Stimulated activated CD8-positive, alpha-beta memory T cell treated with anti-CD3 and anti-CD28 coated beads, Interleukin-7, amount 100 ng/mL, for 24 hours (primary cell): ENCODE measurements at places on chromosomes 7 and 10.

DNA sequence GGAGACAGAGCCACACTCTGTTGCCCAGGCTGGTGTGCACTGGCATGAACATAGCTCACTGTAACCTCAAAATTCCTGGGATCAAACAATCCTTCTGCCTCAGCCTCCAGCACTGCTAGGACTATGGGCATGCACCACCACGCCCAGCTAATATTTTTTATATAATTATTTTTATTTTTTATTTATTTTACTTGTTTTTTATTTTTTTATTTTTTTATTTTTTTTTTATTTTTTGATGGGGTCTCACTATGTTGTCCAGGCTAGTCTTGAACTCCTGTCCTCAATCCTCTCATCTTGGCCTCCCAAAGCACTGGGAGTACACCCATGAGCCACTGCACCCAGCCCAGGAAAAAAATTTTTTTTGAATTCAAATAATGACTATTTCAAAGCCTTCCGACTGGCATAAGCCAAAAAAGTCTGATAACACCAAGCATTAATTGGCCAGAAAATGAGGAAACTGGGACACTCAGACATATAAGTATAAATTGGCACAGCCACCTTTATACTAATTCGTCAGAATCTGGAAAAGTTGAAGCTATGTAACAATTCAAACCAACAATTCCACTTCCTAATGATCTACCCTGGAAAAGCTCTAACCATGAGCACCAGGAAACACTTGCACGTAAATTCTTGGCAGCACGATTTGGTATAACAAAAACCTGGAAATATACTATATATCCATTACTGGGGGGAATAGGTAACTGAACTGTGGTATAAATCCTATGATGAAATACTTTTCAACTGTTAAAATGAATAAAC, 6.3 kb downstream of the ZC3HAV1 start:
- no peak for DNase-seq

DNA sequence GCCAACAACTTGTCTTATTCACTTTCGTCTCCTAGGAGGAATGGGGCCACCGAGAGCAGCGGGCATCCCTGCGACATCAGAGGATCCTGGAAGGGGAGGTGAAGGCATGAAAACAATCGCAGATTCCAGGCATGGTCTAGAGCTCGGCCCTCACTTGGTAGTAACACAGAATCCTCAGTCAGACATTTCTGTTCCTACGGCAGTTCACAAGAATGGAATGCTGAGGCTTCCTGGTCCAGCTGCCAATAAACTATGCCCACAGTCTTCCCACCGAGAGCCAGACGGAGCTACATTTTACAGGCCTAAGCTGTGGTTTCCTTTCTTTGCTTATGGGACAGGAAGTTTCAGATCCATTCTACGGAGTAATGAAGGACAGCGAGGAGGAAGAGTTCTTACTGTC, 75.8 kb downstream of the OR13A1 start:
- no peak for DNase-seq

GRCh38 chr10:63383141-63383540, 82.6 kb downstream of the JMJD1C start:
- DNase-seq = no peak

DNA sequence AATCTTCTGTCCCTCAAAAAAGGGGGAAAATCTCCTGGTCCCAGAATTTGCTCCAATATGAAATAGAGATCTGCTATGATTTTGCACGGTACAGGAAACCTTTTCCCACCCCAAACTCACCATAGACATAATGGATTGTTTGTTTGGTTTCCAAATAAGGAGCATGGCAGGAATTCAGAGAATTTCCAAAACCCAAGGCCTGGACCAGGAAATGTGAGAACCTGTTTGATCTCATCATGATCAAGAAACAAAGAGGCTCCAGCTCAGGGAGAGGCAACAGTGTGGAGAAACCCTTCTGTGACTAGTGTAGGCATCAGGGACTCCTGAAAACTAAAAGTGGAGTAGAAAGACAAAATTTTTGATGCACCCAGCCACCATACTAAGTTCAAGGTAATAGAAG, 1548.1 kb upstream of the LRRTM3 start:
- DNase-seq = no peak

- no peak for DNase-seq
Observed at GRCh38 chr10:16712883-16713282, 104.3 kb downstream of the RSU1 start.

- no peak for DNase-seq
Observed at GRCh38 chr7:44074349-44074695, 8.0 kb downstream of the POLM start.

GRCh38 chr7:13032084-13032483, 344.7 kb downstream of the ARL4A start:
- DNase-seq = no peak

DNA sequence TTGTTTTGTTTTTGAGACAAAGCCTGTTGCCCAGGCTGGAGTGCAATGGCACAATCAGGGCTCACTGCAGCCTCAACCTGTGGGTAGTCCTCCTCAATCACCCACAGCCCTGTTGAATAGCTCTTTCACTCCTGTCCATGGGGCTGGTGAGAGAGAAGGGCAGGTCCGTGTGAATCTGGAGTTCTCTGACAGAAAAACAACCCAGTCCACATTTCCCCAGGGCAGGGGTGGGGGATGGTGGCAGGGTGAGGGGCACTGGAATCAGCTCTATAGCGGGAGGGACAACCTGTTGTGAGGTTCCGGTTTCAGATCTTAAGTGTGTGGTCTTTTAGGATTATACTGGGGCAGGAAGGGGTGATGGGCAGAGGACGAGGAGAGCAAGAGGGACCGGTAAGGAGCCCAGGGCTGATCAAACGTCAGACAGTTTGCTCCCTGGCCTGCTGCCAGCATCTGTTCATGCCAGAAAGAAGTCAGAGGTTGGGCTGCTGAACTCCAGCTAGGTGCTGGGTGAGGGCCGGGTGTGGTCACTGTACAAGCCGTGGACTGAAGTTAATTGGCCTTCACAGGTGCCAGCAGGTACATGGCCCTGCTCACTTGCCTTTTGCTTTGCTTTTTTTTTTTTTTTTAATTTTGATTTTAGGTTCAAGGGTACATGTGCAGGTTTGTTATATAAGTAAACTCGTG, 33.2 kb upstream of the MKRN1 start:
- DNase-seq = no peak

GRCh38 chr7:20513341-20513740, 102.1 kb upstream of the ABCB5 start:
- DNase-seq = no peak

DNA sequence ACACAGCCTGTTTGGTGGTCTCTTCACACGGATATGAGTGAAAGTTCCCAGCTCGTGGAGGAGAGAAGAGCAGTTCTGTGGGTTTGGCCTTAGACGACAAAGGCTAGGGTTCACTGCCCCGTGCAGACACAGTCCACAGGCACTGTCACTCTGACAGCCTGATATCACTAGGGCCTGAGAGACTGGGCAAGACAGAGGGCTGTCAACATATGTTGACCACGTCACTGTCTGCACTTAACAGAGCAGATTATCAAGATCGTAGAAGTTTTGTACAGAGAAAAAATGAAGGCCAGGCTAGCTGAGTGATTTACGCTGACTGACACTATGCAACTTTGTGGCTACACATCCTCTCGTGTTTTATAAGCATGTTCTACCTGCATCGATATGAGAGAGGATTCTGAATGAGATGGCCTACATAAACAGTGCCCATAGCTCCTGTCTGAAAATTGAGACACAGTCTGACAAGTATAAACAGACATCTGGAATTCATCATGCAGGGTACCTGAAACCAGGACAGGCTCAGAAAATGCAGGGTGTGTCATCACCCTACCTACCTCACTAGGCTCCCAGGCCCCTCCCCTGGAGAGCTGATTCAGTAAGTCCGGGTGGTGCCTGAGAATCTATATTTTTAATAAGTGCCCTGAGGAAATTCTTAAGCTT, 120.0 kb downstream of the SGMS1 start:
- no peak for DNase-seq

DNA sequence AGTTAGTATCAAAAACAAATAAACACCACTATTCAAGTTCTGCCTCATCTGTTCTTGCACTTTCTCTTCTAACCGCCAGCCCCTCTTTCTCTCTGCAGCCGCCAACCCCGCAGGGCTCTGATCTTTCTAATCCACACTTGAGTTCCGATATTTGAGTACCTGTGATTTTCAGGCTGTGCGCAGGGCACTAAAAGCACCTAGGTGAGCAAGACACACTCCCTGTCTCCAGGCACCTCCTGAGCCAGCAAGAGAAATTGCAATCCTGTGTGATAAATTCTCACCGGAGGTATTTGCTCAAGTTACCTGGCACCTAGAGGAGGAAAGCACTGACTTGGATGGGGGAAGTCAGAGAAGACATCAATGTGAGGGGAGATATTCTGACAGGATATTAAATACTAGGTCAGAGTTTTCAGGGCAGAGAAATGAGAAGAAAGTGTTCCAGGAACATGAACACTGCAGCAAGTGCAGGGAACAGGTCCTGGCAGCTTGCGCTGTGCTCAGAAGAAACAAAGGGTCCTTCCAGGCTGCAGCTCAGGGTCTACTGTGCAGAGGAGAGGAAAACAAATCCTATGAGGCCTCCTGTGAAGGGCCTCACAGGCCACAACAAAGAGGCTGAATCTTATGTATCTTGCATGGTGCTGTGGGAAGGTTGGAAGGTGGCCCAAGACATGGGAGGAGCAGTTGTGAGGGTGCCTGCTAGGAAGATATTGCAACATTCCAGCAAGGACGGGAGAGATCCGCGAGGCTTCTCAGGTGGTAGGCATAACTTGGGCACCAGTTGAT, 568.7 kb upstream of the MGMT start:
- DNase-seq = no peak

GRCh38 chr10:89785095-89785494, 83.7 kb downstream of the KIF20B start:
- DNase-seq = no peak

GRCh38 chr7:157474685-157475084, 137.9 kb downstream of the DNAJB6 start:
- DNase-seq = no peak

GRCh38 chr10:66627156-66627555, 298.7 kb upstream of the LRRTM3 start:
- DNase-seq = no peak

DNA sequence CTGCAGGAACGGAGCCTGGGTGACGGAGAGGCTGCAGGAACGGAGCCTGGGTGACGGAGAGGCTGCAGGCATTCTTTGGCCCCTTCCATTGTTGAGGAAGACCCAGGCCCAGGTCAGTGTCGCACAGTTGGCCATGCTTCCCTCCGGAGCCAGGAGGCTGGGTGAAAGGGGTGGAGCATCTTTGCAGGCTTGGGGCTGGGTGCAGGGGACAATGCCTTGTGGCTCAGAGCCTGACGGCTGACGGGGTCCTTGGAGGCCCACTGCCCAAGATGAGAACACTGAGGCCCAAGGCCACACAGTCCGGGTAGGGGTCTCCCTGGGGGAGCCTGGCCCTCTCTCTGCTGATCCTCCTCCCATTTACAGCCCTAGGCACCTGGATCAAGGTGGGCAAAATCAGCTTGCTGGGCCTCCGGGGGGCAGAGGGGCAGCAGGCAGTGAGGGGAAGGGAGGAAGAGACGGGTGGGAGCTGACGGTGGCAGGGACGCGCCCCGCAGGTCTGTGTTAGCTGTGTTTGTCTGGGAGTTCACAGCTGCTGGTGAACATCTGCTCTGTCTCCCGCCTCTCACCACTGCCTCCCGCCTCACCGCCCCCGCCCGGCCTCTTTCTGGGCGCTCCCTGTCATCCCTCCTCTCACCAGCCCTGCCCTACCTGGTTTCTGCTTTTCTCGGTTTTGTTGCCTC, 30.6 kb upstream of the PCBD1 start:
- DNase-seq = no peak

- DNase-seq = no peak
Observed at GRCh38 chr7:105429746-105430612, 41.3 kb upstream of the SRPK2 start.

DNA sequence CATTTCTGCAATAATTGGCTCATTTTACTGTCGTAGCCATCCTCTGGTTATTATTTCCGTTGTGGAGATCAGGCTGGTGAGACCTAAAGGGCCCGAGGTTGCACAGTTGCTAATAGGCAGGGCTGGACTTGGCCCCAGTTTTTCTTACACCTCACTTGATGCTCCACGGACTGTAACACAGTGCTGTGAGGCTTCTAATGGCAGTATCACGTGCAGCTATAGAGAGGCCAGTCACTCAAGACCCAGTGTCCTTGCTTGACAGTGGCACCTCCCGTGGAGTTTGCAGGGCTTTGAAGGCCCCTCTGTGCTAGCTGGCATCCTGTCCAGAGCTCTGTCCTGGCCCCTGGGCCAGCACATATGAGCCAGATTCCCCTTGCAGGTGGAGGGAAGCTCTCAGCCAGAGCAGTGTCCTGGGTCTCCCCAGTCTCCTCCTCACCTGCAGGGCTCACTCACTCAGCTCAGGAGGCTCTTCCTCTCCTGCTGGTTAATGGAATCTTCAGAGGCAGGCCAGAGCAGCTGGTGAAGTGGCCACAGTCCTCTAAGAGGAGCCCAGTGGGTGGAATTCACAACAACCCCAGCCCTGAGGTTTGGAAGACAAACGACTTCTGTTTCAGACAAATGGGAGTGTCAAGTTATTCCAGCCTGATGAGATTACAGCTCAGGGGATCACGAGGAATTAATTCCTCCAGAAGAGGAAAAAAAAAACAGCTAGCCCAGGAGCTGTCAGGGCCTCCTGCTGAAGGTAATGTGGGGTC, 114.2 kb upstream of the FAM180A start:
- no peak for DNase-seq

GRCh38 chr7:43888993-43889945, 17.1 kb downstream of the URGCP start:
- no peak for DNase-seq

DNA sequence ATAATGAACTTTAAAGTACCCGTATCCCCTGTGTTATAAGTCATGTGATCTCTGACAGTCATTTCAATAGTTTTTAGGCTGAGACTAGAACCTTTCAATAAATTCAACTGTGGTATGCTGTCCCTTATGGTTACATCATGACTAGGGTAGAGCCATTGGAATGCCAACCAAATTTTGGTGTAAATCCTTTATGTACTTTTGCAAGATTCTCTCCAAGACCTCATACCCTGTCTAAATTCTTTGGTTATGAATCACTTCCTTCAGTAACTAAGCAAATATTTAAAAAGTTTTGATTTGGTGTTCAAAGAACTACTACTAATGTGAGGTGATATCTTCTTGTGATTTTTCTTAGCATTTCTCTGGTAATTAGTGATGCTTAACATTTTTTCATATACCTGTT, 20.8 kb upstream of the OR6B1 start:
- DNase-seq = no peak

DNA sequence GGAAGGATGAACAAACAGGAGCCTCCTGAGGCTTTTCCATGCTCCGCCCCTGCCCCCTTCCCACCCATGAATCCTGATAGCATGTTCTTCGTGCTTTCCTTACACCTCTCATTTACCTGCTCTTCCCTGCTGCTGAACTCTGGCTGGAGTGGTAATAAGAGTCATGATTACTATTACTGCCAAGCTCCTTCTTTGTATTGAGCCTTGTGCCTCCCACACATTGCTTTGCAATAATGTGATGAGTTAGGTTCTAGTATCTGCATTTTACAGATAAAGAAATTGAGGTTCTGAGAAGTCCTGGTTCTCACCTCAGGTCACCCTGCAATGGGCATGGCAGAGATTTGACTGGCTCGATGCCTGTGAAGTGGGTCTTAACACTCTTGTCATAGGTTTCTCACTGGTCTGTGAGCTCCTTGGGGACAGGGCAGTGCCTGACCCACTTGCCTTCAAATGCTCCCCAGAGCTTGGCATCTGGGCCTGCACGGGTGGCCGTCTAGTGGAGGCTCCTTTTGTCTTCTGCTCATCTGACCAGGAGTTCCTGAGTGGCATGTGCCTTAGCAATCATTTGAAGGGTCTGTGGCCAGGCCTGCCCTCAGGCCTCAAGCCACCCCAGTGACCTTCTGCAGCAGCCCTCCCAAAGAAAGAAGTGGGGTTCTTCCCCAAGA, 309.2 kb upstream of the ZMIZ1 start:
- DNase-seq = no peak
